Daoy (cell line): ENCODE measurements at places on chromosomes 6 and 20.

DNA sequence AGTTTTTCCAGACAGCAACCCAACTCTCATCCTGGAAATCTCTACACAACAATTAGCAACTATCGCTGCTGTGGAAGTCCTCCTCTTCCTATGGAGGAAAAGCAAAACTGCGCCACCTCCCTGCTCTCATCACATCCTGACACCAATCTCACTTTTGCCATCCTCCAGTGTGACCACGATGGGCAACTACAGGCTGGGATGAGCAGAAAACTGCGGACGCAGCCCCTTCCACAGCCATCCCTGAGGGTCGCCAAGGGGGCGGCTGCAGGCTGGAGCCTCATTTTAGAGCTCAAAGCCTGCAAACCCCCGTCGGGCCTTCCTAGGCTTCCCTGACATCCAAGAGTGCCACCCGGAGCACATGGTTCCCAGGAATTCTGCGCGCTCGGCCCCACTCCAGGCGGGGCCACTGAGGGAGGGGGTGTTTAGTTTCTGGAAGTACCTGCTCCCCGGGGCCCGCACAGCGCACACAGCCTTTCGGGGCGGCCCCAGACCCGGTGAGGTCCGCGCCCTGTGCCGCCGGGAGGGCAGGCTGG lies 1.2 kb downstream of the TCFL5 start:
- DNase-seq = peak; percentile 51

DNA sequence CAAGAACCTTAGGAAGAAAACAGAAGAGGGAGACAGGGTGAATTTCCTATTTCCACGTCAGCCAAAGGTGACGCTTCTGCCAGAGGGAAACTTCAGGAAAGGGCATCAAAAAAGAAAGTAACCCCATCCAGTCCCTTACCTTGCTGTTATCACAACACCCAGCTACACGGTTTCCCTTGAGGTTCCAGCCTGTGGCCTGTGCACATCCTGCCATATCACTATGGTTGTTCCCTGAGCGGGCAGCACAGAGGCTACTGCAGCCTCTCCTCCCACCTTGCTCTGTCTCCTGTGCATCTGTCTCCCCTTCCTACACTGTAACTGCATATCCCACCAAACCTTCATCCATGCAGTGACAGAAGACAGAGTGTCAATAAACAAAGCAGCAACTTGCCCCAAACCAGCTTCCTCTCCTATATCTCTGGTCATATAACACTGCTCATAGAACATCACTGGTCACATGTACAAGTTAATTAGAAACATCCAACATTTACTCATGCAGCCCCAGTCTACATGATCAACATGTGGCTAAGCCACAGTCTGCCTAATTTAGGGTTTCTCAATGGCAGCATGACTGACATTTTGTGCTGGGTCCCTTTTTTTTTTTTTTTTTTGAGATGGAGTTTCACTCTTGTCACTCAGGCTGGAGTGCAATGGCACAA lies 54.7 kb downstream of the GFOD1 start:
- DNase-seq = no peak

- peak; percentile 90 for DNase-seq
Observed at GRCh38 chr6:17877196-17877894, 110.1 kb downstream of the KIF13A start.

GRCh38 chr20:33192912-33193501 lies 24.1 kb upstream of the BPIFA3 start:
- no peak for DNase-seq

DNA sequence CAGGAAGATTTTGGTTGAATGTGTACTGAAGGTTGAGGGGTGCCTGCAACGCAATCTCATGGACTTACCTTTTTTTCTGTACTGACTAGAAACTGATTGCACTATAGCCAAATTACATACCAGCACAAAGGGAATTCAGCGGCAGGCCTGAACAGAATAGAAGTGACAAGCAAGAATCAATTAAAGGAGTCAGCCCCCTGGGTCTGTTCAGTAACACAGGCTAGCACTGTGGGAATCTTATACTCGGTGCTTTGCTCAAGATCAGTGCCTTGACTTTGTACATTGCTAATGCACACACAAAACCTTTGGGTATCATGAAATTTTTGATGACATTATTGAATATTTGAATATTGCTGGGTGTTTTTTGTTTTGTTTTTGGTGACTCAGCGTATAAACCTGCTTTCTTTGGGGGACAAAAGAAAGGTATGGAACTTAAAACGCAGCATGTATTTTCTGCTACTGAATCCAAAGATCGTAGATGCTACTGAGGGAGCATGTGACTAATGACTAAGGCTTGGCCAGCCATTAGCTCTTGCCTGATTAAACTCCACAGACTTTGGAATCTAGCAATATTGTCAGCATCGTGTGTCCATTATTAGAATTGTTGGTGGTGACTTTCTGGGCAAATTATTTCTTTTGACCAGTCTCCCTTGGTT lies 236.6 kb downstream of the ARID1B start:
- DNase-seq = no peak

GRCh38 chr20:35902545-35902941 lies 51.8 kb downstream of the SCAND1 start:
- DNase-seq = no peak

DNA sequence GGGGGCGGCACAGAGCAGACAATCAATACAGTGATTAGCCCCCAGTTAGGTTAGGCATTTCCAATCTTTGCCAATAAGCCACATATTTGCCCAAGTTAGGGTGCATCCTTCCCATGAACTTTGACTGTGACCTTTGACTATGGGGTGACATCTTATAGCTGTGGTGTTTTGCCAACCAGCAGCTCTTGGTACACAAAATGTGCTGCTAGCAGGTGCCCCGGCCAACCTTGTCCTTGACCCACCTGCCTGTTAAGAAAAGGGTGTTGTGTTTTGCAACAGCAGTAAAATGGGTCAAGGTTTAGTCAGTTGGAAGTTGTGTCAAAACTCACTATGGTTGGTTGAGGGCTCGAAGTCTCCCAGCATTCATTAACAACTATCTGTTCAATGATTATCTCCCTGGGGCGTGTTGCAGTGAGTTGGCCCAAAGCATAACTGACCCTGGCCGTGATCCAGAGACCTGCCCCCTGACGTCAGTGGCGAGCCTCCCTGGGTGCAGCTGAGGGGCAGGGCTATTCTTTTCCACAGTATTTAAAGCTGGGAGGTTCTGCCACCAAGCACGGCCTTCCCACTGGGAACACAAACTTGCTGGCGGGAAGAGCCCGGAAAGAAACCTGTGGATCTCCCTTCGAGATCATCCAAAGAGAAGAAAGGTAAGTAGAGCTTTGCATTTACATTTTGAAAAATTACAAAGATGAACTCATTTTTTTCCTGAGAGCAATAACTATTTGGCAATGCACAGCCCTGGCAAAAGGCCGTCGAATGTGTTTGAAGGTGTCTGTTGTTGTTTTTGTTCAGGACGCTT lies at the start of gene PCK1:
PCK1 (plus strand) TSS at position 557 of the 802 bp plus-strand sequence. CDS start 302 bp downstream, outside the sequence.
- DNase-seq = peak; percentile 66

GRCh38 chr6:75044846-75045245 lies 161.0 kb downstream of the COL12A1 start:
- no peak for DNase-seq

DNA sequence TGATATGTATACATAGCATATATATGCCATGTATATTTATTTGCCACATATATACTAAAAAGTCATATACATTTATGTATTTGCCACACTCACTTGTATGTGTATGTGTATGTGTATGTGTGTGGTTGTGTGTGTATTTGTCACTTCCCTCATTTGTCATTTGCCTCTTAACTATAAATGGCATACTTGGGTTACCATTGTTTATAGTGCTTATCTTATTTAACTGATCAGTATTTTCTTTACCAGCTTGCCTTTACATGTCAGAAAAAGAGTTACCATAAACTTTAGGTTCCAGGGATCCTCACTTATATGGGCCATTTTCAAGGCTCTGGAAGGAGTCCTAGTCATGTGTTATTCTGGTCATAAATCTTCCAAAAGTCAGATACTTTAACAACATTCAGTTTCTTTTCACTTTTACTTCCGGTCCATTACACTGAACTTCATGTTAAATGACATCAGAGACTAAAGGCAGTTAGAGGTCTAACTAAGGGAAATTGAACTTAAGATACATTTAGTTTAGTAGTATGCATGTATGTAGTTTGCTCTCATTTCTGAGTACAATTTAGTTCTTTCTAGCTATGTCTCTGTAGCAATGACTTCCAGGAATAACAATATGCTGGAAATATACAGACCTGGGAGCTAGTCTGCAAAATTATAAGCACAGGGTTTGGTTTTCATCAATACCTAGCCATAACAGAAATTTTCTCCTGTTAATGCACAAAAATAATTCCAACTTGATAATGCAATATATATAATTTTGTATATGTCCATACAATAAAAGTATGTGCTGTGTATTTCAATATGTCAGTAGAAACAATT lies 33.7 kb upstream of the HIVEP1 start:
- no peak for DNase-seq

- DNase-seq = no peak
Observed at GRCh38 chr6:394641-395289, 3.2 kb downstream of the IRF4 start.

- DNase-seq = no peak
Observed at GRCh38 chr6:11008821-11009220, 35.3 kb downstream of the ELOVL2 start.

- peak; percentile 30 for DNase-seq
Observed at GRCh38 chr6:19873031-19873430, 35.9 kb downstream of the ID4 start.

DNA sequence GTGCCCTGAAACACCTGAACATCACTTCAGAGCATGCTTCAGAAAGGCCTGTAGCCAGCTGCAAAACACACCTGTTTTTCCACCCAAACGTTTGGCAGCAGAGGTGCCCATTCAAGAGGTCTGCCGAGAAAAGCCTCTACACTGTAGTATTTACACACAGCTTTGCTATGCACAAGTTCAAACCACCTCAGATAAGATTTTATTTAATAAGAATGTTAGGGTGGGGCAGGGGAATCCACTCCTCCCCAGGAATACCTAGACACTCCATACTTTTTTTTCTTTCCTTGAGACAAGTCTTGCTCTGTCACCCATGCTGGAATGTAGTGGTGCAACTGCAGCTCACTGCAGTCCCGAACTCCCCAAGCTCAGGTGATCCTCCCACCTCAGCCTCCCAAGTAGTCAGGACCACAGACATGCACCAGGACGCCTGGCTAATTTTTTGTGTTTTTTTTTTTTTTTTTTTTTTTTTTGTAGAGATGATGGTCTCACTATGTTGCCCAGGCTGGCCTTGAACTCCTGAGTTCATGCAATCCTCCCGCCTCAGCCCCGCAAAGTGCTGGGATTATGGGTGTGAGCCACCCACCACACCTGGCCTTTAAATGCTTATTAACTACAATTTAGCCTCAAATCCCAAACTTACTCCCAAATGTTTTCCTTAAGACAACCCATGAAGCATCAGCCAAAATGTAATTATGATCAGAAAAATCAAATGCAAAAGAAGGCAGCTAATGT lies 9.7 kb downstream of the MRPL14 start:
- DNase-seq = peak; percentile 13

- DNase-seq = no peak
Observed at GRCh38 chr20:33664762-33665144, 2.0 kb upstream of the ACTL10 start.
